Thoracic aorta (tissue), 2 donors: ENCODE measurements at places on chromosomes 5 and 9. TPM values are rescaled to one million over a fixed set of nuclear protein-coding genes. Genes with fewer than 3 reads are reported as not detected.

Gene FBP1
- 6.6 TPM for total RNA-seq

Gene PCDHGA3
- 9.1 TPM for total RNA-seq

Gene CDKN2B
- 10.0 TPM for total RNA-seq

Gene MCTP1
- total RNA-seq, result 22.1 TPM

Gene SLC25A2
- total RNA-seq, result 2.0 TPM

Gene PHF24
- 0.27 TPM for total RNA-seq

Gene CCIN
- 2.3 TPM for total RNA-seq

Gene GPR150
- 1.1 TPM for total RNA-seq

Gene SLC6A18
- not detected for total RNA-seq

Gene PDE6A
- not detected for total RNA-seq

Gene SCGB3A2
- total RNA-seq, result not detected

Gene PCDHGB1
- 6.8 TPM for total RNA-seq

Gene ANKRD31
- not detected for total RNA-seq

Gene PRRT1B
- not detected for total RNA-seq

Gene FBXW11
- 77.8 TPM for total RNA-seq

Gene TLE1
- total RNA-seq, result 74.1 TPM

Gene HNRNPA0
- 14.9 TPM for total RNA-seq

Gene CDH18
- not detected for total RNA-seq

Gene PROP1
- total RNA-seq, result not detected

Gene FAM169A
- 2.2 TPM for total RNA-seq

Gene IGFBPL1
- 34.0 TPM for total RNA-seq

Gene THOC3
- total RNA-seq, result 22.4 TPM
